ENCODE measurements at places on chromosomes 4 and X. TPM values are rescaled to one million over a fixed set of nuclear protein-coding genes. Genes with fewer than 3 reads are reported as not detected.

GLRA2 gene
- total RNA-seq, result not detected

ABLIM2 gene
- total RNA-seq, result 0.43 TPM

FHDC1 gene
- total RNA-seq, result 0.05 TPM

SLC16A2 gene
- not detected for total RNA-seq

CXCR3 gene
- total RNA-seq, result 30.7 TPM

CLTRN gene
- total RNA-seq, result 0.34 TPM

NAP1L3 gene
- 1.0 TPM for total RNA-seq

POU3F4 gene
- total RNA-seq, result not detected

USP17L28 gene
- total RNA-seq, result not detected

FAM47E gene
- not detected for total RNA-seq

ELF2 gene
- total RNA-seq, result 44.1 TPM

SPANXN3 gene
- total RNA-seq, result not detected

SULT1B1 gene
- 7.7 TPM for total RNA-seq

CXCL5 gene
- total RNA-seq, result not detected

UGT2B15 gene
- not detected for total RNA-seq

DCX gene
- total RNA-seq, result not detected

MAPK10 gene
- not detected for total RNA-seq

XAGE2 gene
- not detected for total RNA-seq

PLP1 gene
- total RNA-seq, result not detected

PNMA5 gene
- 0.12 TPM for total RNA-seq

PAGE5 gene
- total RNA-seq, result not detected

GALNTL6 gene
- total RNA-seq, result not detected

TMSB15A gene
- 1.1 TPM for total RNA-seq

MEPE gene
- not detected for total RNA-seq

TSPYL2 gene
- 21.6 TPM for total RNA-seq

EPHA5 gene
- total RNA-seq, result not detected

SERTM2 gene
- total RNA-seq, result not detected

RADX gene
- 6.0 TPM for total RNA-seq

RP2 gene
- 10.6 TPM for total RNA-seq

MAGEC3 gene
- not detected for total RNA-seq

BMPR1B gene
- not detected for total RNA-seq

GAGE12H gene
- not detected for total RNA-seq

SGMS2 gene
- total RNA-seq, result not detected

SLC2A9 gene
- 0.98 TPM for total RNA-seq

APELA gene
- not detected for total RNA-seq

UGT8 gene
- not detected for total RNA-seq

MYOZ2 gene
- total RNA-seq, result not detected

MAGEH1 gene
- total RNA-seq, result 17.0 TPM

MAGEA2B gene
- total RNA-seq, result not detected

SNCA gene
- total RNA-seq, result 14.2 TPM

STK26 gene
- 53.3 TPM for total RNA-seq

TRO gene
- 1.3 TPM for total RNA-seq

CCKAR gene
- total RNA-seq, result not detected

NHSL2 gene
- 0.53 TPM for total RNA-seq

TMPRSS11D gene
- not detected for total RNA-seq

TAB3 gene
- total RNA-seq, result 16.3 TPM

CDKL5 gene
- 1.3 TPM for total RNA-seq

STBD1 gene
- total RNA-seq, result 3.0 TPM

CFAP99 gene
- not detected for total RNA-seq

EBP gene
- 288 TPM for total RNA-seq
